Stimulated activated CD8-positive, alpha-beta memory T cell treated with anti-CD3 and anti-CD28 coated beads, Interleukin-15, amount 100 ng/mL, for 4 hours (primary cell): ENCODE measurements at places on chromosomes 1 and 21.

- DNase-seq = no peak
Measured at GRCh38 chr1:214719207-214719606, 116.2 kb downstream of the CENPF start.

- DNase-seq = no peak
Measured at GRCh38 chr1:170049176-170049800, 25.2 kb downstream of the KIFAP3 start.

GRCh38 chr1:194102607-194103006, 916.2 kb upstream of the B3GALT2 start:
- no peak for DNase-seq

- no peak for DNase-seq
Measured at GRCh38 chr1:60861961-60862567, 220.3 kb upstream of the NFIA start.

DNA sequence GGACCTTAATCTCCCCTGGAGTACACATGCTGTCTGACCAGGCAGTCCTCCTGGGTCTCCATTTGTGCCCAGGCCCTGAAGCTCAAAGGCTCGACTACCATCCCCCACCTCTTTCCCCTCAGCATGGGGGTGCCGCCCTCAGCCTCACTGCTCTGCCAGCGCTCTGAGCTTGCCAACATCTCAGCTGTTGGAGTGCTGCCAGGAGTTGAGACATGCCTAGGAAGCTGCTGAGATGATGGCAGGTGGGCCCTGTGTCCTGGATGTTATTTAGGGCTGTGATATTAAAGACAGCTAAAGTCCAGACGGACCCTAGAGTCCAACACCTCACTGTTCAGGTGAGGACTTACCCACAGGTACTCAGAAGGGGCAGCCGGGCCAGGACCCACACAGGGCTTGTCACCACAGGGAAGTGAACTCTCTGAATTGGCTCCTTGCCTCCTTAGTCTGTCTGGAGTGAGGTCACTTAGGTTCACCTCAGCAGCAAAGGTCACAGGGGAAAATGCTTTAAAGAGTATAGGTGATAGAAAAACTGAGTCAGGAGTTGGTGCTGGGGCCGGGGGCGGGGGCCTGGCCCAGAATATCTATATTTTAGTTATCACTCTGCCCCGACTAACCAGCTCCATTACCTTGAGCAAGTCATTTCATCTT, 19.7 kb upstream of the KCNC4 start:
- DNase-seq = no peak

DNA sequence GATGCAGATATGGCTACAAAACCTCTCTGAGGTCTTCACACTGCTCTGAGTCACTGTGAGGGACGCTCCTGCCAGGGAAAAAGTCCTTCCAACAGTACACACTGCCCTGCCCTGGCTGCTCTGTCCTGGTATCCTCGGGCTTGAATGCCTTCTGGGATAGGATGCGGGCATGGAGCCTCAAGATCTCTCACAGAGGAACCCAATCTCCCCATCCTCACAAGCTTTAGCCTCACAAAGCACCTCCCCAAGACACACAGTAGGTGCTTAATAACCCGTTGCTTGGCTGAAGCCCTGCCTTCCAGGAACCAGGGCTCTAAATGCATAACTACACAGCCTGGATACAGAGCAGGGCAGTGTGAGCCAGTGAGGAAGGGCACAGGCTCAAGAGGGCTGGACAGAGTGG, 9.2 kb downstream of the RAP1GAP start:
- DNase-seq = no peak

DNA sequence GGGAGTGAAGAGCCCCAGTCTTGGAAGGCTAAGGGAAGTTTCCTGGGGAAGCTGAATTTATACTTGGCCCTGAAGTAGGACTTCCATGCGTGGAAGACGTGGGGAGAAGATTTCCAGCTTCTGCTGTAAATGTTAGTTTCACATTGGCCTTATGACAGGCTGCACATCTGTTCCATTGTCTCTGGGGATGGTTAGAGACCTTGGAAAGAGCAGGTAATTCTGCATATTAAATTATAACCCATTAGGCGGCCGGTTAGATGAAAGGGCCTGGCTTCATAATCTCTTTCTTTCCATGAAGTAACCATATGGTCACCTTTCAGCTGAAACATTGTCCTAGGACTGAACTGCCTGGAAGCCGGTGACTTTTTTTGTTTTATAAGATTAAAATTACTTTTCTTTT, 37.5 kb downstream of the DPT start:
- no peak for DNase-seq

- no peak for DNase-seq
Measured at GRCh38 chr21:29177800-29178199, 47.4 kb downstream of the MAP3K7CL start.

GRCh38 chr1:188871164-188871563, 1606.5 kb downstream of the BRINP3 start:
- no peak for DNase-seq

DNA sequence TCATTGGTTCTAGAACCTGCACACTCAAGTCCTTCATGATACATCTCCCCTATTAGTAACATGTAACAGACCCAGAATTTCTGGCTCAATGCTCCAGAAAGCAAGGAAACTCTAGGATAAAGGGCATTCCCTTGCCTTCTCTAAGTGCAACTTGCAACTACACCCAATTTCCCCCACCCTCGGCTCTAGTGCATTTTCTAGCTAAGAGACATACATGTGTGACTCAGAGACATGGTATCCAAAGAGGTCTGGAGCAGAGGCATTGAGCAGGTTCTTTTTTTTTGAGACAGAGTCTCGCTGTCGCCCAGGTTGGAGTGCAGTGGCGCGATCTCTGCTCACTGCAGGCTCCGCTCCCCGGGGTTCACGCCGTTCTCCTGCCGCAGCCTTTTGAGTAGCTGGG, 132.9 kb downstream of the ZC3H11B start:
- DNase-seq = no peak

DNA sequence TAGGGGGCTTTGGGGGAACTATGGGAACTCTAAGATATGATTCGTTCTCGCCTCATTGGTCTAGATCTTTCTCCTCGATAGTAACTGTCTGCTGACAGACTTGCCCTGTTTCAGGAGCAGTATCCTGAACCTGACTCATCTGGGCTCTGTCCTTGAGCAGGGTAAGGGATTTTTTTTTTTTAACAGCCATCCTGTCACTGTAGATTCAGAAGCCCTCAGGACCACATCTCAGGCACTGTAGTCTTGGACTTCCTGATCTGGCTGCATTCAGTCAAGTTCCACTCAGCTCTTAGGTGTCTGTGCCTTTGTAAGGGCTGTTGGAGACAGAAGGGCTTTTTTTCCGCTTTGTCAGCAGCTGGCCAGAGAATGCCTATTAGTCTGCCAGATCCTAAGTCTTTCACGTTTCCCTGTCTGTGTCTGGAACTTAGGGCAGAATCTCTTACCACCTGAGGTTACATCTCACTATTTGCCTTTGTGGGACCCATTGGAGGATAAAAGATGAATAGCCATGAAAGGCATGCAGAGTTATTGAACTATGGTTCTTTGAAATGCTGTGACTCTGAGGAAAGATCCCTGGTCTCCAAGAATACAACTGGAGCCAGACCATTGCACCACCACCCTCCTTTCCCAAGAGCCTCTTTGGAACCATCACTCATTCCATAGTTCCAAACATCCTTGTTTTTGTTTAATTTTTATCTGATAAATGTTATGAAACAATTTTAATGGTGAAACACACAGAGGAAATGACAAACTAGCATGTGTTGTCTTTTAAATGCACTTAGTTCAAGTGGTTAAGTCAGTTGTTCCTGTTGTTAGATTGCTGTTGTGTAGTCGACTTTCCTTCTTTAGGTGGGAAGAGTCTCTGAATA, 49.7 kb upstream of the MACF1 start:
- DNase-seq = no peak

DNA sequence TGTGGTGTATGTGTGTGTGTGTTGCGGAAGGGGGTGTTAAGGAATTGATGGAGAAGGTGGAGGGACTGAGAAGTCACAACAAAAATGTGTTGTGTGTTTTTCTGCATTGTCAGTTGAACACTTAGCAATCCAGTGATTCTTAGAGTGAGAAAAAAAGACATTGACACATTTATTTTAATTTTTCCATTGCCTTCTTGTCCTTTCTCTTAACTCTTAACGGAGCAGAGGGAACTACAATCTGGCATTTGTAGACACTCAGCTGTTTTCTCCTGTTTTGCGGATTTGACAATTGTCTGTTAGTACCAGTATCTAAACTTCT, 725 bp downstream of the C1orf53 start:
- no peak for DNase-seq

DNA sequence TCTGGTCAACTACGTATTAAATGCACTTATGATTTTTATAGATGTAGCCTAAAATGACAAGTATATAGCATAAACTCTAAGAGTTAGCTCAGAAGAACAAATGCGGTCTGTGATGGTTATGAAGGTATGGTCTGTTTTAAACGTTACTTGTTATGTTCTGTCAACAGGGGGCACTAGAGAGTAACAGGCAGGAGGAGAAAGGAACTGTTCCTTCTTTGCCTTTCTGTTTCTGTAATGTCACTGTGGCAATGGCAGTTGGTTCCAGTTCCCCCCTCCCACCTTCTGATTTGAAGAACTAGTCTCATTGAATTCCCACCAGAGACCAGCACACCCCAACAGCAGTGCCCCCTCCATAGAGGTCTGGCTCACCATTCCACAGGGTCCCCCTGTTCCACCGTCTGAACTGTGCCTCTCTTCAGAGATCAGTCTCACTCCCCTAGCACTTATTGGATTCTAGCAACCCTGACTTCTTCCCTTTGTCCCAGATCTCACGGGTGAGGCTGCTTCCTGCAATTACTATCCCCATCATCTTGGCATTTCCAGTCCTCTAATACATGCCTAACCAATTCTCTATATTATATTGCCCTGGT, 14.0 kb downstream of the KRTAP24-1 start:
- no peak for DNase-seq

DNA sequence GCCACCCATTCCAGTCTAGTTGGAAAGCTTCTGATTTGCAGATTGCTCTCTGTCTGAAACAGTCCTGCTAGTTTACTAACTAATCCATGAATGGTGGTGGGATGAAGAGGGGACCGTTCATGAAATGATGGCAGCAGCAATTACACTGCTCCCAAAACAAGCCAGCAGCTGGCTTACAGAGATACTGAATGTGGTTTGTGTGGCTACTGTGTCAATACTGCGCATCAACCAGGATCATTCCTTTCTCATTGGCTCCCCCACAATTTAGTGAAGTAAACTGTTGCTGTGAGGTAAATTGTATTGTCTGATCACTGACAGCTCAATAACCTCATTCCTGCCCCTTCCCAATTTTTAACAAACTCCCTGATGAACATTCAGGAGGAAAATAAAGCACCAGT, 191.3 kb upstream of the LMO4 start:
- DNase-seq = no peak

- DNase-seq = no peak
Measured at GRCh38 chr1:79950511-79950910, 944.0 kb upstream of the ADGRL4 start.

- no peak for DNase-seq
Measured at GRCh38 chr1:51255331-51255730, 19.3 kb downstream of the RNF11 start.

DNA sequence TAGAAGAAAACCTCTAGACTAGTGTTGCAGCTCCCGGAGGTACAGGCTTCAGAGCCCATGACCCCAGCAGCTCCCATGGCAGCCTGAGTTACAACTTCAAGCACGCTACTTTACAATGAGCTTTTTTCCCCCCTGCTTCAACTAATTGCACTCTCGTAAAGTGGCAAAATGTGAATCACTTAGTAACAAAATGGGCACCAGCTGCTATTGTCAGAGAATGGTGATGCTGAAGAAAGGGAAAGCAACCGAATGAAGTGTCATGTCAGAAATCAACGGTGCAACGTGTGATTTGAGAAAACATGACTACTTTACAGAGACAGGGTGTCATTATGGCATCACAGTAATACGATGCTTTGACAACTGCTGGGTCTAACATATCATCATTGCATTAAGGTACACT, 40.5 kb downstream of the ESRRG start:
- DNase-seq = no peak

DNA sequence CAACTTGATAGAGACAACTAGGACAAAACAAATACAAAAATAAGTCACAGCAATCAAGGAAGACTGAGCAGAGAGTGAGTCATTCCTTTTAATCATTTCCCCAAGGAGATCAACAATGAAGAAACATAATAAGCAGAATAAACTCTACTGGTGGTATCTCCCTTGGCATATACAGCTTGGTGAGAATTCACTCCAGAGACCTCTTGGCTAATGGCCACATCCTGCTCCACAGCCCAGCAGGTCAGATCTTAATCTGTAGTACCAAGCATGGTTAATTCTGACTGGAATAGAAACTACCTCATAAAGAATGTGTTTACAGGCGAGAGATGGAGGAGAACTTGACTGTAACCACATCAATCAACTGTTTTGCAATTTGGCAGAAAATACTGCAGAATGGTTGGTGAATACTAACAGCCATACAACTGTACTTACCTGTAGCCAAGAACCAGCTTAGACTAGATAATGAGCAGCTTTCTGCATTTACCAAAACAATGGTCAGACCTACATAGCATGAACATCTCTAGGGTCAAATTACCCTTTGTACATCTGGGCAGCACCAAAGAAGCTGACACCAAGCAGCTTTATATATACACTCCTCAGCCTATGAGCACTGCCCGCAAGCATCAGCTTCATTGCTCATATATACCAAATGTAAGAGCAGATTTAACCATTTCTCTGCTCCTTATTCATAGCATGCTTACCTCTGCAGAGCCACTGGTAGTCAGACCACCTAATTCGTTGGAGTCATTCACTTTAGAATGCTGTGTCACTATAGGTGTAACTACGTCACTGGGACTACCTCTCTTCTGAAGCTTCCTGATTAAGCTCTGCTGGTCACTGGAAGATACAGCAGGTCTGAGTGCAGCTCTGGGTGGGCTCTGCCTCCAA, 51.0 kb downstream of the KIAA0319L start:
- no peak for DNase-seq

- DNase-seq = no peak
Measured at GRCh38 chr1:9481048-9481447, 58.2 kb upstream of the SLC25A33 start.

- no peak for DNase-seq
Measured at GRCh38 chr1:80542231-80542630, 1258.5 kb upstream of the ADGRL2 start.

GRCh38 chr1:43007377-43008114, 48.9 kb upstream of the SLC2A1 start:
- no peak for DNase-seq

DNA sequence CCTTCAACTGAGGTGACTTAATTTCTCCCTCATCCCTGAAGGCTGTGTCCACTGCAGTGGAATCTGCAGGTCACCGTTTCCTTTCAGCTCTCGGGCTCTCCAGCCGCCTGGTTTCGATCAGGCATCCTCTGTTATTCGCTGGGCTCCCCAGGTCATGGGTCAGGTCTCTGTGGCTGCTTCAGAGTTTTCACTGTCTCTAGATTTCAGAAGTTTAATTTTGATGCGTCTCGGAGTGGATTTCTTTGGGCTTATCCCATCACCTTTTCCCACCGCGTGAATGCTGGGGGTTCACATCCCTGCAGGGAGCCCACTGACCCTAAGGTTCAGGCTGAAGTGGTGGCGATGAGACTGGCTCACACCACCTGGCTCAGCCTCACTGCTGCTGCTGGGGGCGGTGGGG, 3.3 kb downstream of the ACTRT2 start:
- DNase-seq = no peak
